ENCODE measurements at places on chromosomes 13 and 19. TPM values are rescaled to one million over a fixed set of nuclear protein-coding genes. Genes with fewer than 3 reads are reported as not detected.

Gene B3GNT8
- 11.5 TPM for total RNA-seq

Gene SMIM17
- total RNA-seq = not detected

Gene MEX3D
- 8.0 TPM for total RNA-seq

Gene GJB2
- total RNA-seq = 0.40 TPM

Gene LRRC4B
- 2.2 TPM for total RNA-seq

- H3K27ac ChIP-seq = no peak overlapping the region
- no peaks in the 10 kb centered on the region for H3K4me1 ChIP-seq
- no peak overlapping the region for H3K4me3 ChIP-seq
- H3K27me3 ChIP-seq = no peaks in the 10 kb centered on the region
- DNase-seq = no peak
- no peaks in the 10 kb centered on the region for H3K36me3 ChIP-seq
Measured at GRCh38 chr13:108451121-108451520, 178.3 kb upstream of the MYO16 start.

- H3K4me1 ChIP-seq = no peaks in the 10 kb centered on the region
- DNase-seq = no peak
- no peak overlapping the region for H3K27ac ChIP-seq
- H3K4me3 ChIP-seq = no peak overlapping the region
Measured at GRCh38 chr13:79328510-79328909, 77.5 kb downstream of the RBM26 start.

GRCh38 chr13:35629026-35629425, 152.5 kb upstream of the MAB21L1 start:
- no peaks in the 10 kb centered on the region for H3K4me1 ChIP-seq
- no peak for DNase-seq
- no peak overlapping the region for H3K27ac ChIP-seq
- H3K36me3 ChIP-seq = no peaks in the 10 kb centered on the region
- H3K4me3 ChIP-seq = no peak overlapping the region

- H3K36me3 ChIP-seq = no peaks in the 10 kb centered on the region
- no peak for DNase-seq
- H3K27ac ChIP-seq = no peak overlapping the region
- H3K27me3 ChIP-seq = no peaks in the 10 kb centered on the region
- no peaks in the 10 kb centered on the region for H3K4me1 ChIP-seq
Measured at GRCh38 chr13:52348071-52348470, 57.9 kb downstream of the THSD1 start.

DNA sequence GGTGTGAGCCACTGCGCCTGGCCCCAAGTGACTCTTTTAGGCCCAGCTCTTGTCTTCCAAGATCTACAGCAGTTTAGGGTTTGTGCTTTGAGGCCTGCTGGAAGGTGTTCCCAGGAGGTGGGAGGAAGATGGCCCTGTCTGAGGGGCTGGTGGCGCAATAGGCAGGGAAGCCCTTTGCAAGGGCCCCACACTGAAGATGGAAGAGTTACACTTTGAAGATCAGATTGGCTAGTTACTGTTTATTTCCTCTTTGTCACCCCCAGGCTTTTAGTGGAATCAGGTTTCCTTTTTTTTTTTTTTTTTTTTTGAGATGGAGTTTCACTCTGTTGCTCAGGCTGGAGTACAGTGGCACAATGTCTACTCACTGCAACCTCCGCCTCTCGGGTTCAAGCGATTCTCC, 1.9 kb upstream of the RABAC1 start:
- no peak for DNase-seq
- H3K27ac ChIP-seq = no peak overlapping the region
- H3K4me3 ChIP-seq = no peak overlapping the region

- H3K27ac ChIP-seq = no peak overlapping the region
- H3K4me1 ChIP-seq = no peaks in the 10 kb centered on the region
- H3K36me3 ChIP-seq = no peaks in the 10 kb centered on the region
- H3K4me3 ChIP-seq = no peak overlapping the region
- DNase-seq = no peak
- H3K27me3 ChIP-seq = peaks cover 35% of the 10 kb centered on the region
Measured at GRCh38 chr19:30119180-30119908, 177.3 kb downstream of the URI1 start.

DNA sequence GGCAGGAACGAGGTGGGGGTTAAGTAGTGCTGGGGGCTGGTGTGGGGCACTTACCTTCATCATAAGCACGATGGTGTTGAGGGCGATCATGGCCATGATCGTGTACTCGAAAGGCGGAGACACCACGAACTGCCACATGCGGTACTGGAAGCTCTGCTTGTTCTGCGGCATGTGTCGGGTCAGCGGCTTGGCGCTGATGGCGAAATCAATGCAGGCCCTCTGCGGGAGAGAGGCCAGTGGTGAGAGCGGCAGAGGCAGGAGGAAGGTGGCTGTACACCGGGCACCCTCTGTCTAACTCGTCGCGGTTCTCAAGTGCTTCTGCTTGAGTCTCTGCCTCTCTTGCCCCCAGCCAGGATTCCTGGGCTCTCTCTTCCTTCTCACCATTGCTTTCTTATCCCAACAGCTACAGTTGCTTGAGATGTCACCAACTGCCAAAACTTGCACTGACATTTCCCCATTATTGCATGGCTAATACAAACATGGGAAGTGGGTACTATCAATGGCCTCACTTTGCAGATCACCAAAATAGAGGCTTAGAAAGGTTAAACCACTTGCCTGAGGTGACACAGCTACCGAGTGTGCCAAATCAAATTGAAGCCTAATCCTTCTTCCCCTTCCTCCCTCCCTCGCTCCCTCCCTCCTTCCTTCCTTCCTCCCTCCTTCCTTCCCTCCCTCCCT, 105.0 kb downstream of the IER2 start:
- no peaks in the 10 kb centered on the region for H3K4me1 ChIP-seq
- no peak overlapping the region for H3K27ac ChIP-seq
- peaks cover 16% of the 10 kb centered on the region for H3K27me3 ChIP-seq

DNA sequence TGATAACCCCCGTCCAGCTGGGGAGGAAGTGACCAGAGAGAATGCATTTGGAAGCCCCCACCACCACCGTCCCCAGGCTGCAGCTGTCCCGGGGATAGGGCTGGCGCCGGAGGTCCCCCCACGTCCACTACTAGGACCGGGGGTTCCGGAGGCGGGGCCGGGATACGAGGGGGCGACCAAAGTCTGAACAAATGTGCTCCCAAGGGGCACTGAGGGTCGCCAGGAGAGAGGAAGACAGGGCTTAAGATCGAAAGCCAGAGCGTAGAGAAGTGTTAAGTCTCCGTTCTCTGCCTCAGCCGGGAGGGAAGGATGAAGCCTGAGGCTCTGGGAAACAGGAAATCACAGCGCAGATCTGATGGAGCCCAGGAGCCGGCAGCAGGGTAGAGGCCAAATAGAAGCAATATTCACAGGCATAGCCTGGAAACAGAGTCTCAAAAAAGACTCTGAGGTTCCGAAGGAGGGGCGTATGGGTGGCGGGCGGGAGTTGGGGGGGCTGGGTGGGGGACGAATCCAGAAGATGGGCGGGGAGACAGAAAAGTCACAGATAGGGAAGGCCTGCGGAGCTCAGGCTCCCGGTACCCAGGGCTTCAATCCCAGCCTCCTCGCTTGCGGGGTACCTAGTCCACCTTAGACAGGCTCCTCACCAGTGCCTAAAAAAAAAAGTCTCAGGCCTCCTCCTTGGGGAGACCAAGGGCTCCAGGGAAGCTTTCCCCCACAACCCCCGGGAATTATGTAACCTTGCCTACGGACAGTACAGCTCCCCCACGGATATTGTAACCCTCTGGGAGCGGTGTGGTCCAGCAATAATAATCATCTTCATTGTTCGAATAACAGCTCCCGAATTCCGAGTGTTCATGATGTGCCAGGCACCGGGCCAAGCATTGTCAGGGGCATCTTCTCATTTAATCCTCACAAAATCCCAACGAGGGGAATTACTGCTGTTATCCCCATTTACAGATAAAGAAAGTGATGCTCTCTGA, 1.1 kb upstream of the ERF start:
- DNase-seq = peak; percentile 82
- no peaks in the 10 kb centered on the region for H3K36me3 ChIP-seq
- H3K4me3 ChIP-seq = peak overlapping the region; percentile 95

- H3K4me3 ChIP-seq = no peak overlapping the region
Measured at GRCh38 chr19:57466489-57466888, 9.5 kb upstream of the VN1R1 start.
